NCI-H2227 treated with DMSO at 0.1 percent for 48 hours (cell line): ENCODE measurements at places on chromosomes 3 and 15.

DNA sequence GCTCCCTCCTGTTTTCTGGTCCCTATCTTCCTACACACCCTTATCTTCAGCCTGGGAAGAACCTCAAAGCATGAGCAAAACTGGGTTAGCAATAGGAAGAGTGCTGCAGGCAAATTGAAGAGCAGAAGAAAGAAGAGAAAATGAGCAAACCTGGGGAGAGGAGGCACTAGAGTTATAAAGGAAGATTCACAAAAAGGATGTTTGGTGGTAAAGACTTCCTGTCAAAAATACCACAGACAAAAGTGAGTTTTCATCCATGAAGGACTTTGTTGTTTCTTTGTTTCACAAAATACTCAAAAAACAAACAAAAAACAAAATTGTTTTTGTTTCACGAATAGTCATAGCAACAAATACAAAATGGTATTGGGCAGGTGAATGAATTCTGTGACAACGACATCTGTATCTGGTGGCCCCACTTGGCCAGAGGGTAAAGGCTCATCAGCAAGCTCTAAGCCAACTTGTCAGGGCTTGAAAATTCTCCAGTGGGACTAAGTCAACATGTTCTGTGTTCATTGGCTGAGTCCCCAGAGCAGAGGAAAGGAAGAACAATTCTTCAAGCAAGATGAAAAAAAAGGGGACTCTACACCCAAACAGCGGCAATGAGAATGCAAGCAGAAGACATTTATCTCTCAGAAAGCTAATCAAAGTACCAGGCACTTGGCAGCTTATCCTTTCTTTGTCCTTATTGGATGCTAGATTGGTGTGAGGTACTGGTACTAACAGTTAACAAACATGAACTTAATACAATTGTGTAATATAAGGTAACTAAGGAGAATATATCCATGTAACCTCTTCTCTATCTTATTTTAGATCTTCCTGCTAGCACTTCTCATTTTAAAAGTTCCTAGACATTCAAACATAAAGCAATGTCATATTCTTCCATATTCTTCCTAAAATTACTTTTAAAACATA lies 9.7 kb downstream of the ATP8B4 start:
- no peak for DNase-seq

DNA sequence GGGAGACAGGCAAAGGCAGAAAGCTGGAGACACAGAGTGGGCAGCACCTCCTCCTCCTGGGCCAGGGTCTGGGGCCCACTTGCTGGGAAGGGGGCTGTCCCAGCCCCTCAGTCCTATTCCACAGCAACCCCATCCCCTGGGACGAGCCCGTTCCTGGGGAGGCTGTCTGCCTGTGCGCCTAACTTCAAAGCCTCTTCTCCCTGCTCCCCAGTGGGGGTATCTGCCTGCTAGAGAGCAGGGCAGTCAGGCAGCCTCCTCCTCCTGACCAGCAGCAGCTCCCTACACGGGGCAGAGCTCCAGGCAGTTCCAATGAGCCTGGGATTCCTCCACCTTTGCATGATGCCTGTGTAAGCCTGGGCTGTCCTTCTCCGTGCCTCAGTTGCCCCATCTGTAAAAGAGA lies 6.9 kb downstream of the PTH1R start:
- DNase-seq, result no peak

- DNase-seq, result no peak
These were observed 201.3 kb upstream of the TPM1 start for GRCh38 chr15:62841269-62841628.

GRCh38 chr3:87437765-87438164 lies 161.4 kb upstream of the POU1F1 start:
- no peak for DNase-seq

DNA sequence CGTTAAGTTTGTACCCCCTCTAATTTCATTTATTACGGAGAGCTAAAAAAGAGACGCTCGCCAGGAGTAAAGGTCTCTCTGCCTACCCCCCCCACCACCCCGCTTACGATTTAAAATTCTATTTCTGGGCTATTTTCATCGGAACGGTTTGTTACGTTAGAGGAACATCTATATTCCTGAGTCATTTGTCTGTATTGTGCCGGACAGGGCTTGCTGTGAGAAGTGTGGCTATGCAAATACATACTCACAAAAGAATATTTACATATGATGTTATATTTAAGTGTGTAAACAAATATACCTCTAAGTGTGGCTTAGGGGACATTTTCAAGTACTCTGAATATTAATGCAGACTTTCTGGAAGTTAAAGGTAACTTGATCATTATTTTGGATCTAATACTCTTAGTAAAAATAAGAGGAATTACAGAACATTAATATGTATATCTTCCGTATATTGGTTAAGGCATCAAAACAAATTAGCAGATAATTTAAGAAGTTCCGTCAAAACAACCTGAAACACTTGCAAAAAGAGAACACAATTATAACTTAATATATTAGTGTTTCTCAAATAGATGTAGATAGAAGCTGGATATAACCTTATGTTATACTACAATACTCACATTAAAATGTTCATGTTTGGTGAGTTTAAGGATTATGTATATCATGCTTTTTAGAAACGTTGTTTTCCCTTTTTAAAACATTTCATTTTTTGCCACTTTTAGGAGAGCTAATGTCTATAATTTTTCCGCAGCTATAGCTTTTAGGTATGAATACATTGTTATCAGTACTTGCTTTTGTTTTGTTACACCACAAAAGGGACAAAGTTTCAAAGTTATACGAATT lies 1.6 kb upstream of the SHOX2 start:
- no peak for DNase-seq

DNA sequence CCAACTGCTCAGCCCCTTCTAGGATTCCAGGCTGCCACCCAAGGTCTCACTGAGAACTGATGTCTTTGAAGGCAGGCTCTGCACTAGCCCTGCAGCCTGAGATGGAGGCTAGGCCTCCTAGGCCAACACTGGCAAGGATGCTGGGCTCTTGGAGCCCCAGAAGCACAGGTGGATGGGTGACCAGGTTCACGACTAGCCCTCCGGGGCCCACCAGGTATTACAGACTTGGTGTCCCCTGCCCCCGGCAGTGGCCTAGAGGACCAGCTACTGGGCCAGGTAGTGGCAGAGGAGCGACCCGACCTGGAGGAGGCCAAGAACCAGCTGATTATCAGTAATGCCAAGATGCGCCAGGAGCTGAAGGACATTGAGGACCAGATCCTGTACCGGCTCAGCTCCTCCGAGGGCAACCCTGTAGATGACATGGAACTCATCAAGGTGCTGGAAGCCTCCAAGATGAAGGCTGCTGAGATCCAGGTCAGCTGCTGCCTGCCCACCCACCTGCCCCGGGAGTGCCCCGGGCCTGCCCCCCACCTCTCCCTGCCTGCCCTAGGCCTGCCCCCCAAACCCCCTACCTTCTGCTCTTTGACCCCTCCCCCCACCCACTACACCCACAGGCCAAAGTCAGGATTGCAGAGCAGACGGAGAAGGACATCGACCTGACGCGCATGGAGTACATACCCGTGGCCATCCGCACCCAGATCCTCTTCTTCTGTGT lies 52.5 kb downstream of the SEMA3G start:
- DNase-seq, result no peak

DNA sequence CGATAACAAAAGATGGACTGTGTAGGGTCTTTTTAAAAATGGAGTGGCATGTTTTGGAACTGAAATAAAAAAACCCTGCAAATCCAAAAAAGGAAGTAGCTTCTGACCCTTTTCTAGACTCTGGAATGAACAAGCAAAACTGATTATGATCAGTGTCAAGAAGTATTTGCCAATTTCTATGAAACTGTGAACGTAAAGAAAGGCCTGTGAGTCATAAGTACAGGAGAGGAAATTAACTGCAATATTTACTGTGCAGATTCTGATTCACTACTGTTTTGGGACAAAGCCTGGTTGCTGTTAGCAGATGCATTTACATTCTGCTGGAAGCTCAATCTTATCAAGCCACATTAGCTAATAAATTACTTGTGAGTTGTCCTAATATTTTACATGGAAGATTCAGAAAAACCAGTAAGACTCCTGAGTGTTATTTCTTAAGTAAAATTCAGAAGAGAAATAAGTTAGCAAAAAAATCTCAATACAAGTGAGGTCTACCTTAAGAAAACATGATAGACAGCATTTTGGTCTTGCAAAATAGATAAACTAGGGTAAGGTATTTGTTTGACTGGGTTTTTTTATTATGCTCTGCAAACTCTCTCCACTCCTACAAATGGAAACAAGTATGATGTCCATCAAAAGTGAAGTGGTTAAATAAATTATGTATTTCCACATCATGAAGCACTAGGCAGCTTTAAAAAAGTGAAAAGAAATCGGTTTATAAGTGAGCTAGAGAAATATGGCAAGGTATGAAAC lies 90.2 kb upstream of the LMOD3 start:
- DNase-seq, result no peak

DNA sequence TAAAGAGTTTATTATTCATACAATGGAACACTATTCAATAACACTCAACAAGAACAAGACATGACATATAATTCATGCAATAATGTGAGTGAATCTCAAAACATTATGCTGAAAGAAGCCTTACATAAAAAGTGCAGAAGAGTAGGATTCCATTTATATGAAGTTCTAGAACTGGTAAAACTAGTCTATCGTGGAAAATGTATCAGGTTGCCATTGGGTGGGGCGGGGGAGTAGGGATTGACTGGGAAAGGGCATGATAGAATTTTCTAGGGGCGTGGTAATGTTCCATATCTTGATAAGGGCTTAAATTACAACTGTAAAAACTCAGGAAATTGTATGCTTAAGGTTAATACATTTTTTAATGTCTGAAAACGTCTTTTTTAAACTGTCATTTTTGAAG lies 247.9 kb downstream of the SATB1 start:
- no peak for DNase-seq
